ENCODE measurements at places on chromosomes 12 and 14. TPM values are rescaled to one million over a fixed set of nuclear protein-coding genes. Genes with fewer than 3 reads are reported as not detected.

DNA sequence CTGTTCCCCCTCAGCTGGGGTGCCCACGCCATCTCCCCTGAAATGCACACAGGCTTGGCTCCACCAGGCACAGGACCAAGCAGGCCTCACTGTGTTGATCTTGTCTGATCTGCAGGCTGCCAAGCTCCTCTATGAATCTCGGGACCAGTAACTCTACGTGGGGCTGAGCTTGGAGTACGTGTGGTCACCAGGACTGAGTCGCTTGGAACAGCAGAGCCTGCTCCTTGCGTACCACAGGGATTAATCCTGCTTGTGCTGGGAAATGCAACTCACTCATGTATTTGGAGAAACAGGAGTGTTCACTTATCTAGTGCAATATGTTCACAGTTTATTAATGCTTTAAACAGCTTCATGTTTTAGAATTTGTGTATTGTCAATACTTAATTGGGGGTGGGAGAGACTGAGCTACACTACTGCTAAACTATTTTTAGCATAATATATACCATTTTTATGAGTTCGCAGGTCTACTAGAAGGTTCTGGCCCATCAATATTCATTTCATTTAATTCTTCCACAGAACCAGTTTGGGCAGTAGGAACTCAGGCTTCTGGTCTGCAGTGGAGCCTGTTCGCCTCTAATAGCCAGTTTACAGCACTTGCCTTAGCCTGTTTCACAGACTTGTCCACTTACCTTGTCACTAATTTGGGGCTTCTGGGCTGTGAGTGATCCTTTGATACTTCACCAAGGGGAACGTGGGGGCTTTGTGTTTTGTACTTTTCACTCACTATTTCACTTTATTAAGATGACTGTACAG, 17.4 kb downstream of the ZFYVE21 start:
- no peak overlapping the region for H3K4me3 ChIP-seq
- no peaks in the 10 kb centered on the region for H3K4me1 ChIP-seq
- H3K27ac ChIP-seq, result no peak overlapping the region

GRCh38 chr12:14845350-14845750, 2.0 kb upstream of the ART4 start:
- no peak overlapping the region for H3K4me3 ChIP-seq
- no peaks in the 10 kb centered on the region for H3K4me1 ChIP-seq
- H3K27ac ChIP-seq, result no peak overlapping the region
- H3K27me3 ChIP-seq, result no peaks in the 10 kb centered on the region
- no peaks in the 10 kb centered on the region for H3K36me3 ChIP-seq

- H3K4me3 ChIP-seq, result no peak overlapping the region
- DNase-seq, result no peak
- no peaks in the 10 kb centered on the region for H3K27me3 ChIP-seq
Observed at GRCh38 chr12:46415552-46415951, 43.0 kb upstream of the SLC38A2 start.

- no peak for DNase-seq
- H3K27ac ChIP-seq, result no peak overlapping the region
- no peaks in the 10 kb centered on the region for H3K36me3 ChIP-seq
- H3K4me1 ChIP-seq, result no peaks in the 10 kb centered on the region
Observed at GRCh38 chr14:54342806-54343205, 54.0 kb upstream of the CDKN3 start.

Gene SYCP3
- 0.05 TPM for total RNA-seq

Gene LBHD2
- not detected for total RNA-seq

Gene TROAP
- total RNA-seq, result 48.8 TPM
